Hematopoietic multipotent progenitor cell treated with erythropoietin and hydrocortisone succinate and interleukin-3 and kit ligand, for 4 days (in vitro differentiated cells): ENCODE measurements at places on chromosomes 7 and 10.

- peak; percentile 54 for DNase-seq
Observed at GRCh38 chr10:117186832-117187615, 10.3 kb upstream of the KCNK18 start.

DNA sequence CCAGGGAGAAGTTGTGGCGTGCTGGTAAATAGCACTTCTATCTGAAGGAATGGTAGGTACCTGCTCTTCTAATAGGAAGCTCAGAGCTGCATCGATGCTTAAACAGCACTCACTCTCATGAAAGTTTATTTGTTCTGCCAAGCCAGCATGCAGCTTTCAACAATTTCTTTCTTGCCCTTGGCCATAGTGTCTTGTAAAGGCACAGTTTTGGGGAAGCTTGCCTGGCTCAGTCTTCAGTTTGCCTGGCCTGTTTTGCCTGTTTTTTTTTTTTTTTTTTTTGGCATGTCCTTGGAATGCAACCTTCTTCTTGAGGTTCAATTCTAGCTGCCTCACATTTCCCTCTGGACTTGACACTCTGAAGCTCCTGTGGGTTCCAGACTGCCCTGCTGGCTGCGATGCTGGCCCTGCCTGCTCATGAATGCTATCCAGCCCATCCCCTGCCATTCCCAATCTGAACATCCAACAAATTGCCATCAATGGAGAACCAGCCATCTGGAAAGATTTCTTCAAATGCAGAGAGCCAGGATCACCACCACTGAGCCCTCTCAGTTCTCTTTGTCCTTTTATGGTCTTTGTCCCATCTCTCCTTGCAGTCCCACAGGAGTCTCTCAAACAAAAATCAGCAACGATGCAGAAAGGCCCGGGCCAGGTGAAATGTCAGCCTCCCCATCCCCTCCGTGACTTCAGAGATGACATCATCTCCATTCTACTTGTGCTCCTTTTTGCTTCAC, 133.9 kb downstream of the ANLN start:
- no peak for DNase-seq

DNA sequence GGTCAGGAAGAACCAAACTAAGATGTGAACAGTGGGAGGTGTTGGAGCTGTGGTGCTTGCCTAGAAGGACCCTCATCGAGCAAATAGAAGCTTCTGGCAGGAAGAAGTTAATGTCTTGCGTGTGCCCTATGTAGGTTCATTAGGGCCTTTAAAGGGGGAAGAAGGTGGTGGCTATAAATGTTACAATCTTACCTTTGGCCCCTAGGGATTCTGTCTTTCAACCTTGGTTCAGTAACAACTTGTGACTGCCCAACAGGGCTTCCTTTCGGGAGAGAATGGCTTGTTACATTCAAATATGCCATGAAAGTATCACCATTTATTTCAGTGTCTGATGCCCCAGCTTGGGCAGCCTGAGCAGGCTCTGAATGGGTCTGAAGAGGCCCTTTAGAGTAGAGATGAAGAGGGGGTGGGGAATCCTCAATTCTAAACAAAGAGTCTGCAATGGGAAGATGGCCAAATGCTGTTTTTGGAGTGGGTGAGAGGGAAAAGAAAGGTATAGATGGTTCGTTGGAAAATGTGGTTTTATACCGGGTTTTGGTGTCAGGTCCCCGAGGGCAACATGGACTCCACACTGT, 108.0 kb downstream of the TCF7L2 start:
- no peak for DNase-seq

DNA sequence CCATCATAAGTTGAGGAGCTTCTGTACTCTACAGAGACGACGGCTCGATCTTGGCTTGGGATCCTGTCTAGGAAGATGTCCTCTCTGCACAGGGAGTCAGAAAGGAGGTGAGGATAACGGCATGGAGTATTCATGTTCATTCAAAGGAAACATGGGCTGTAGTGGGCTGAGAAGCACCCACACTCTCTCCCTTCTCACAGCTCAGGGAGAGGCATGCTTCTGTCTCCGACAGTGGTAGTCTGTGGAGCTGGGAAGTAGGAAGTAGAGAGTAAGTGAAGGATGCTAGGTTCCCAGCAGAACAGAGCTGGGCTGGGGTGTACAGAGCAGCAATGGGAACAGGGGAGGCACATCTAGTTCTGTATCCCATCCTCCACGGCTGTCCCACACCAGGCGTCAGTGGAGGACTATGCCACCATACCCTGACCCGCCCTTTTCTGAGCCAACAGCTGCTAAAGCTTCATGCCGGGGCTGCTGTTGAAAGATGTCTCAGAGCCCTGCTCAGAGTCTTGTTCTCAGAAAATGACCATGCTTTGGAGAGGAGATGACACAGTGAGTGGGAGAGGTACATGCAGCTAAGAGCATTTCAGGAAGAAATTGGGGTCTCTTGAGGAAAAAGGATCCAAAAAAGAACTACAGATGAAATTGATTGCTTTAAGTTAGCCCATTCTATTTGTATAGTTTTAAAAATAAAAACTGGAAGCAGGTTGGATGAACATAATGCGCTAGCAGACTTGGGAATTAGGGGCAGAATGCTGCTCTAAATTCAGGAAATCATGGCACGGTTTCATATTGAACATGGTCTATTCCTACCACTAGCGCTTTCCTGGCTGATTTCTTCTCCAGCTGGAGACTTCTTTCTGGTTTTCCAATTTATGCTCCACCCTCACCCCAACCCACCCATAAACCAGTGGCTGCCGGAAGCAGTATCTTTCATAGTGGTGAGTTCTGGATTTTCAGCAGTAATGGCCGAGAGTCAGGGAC, 138.6 kb downstream of the CHN2 start:
- DNase-seq, result no peak

DNA sequence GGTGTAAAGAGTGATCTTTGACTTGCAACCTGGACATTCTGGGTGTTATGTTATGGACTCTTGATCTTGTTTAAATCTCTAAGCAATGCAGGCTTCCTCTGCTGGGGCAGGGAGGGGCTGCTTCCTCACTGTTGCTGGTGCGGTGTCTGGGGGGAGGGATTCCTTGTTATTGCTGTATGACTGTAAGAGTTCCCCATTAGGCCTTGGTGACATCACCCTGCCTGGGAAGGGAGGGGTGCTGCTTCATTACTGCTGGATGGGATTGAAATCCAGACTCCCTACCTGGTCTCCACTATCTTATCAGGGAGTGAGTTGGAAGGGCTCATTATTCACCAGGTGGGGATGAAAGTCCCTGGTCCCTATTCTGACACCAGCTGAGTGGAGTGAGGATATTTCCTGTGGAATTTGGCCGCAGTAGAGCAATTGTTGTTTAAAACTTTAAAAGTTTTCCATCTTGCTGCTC, 8.8 kb downstream of the OGDH start:
- DNase-seq, result peak; percentile 73

DNA sequence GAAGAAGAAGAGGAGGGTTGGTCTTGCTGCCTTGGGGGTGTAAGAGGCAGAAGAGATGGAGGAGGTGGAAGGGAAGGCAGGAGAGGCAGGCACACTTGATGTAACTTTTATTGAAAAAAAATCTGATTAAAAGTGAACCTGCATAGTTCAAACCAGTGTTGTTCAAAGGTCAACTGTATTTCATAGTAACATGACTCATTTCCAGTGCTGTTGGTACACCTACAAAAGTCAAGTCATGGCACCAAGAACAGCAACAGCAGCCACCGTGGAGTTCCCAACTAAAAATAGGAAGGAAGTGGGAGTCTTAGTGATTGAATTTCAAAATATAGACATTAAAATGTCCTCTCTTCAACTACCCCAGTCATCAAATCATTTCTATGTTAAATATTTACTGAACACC, 88.5 kb downstream of the CTNNA3 start:
- DNase-seq, result no peak

DNA sequence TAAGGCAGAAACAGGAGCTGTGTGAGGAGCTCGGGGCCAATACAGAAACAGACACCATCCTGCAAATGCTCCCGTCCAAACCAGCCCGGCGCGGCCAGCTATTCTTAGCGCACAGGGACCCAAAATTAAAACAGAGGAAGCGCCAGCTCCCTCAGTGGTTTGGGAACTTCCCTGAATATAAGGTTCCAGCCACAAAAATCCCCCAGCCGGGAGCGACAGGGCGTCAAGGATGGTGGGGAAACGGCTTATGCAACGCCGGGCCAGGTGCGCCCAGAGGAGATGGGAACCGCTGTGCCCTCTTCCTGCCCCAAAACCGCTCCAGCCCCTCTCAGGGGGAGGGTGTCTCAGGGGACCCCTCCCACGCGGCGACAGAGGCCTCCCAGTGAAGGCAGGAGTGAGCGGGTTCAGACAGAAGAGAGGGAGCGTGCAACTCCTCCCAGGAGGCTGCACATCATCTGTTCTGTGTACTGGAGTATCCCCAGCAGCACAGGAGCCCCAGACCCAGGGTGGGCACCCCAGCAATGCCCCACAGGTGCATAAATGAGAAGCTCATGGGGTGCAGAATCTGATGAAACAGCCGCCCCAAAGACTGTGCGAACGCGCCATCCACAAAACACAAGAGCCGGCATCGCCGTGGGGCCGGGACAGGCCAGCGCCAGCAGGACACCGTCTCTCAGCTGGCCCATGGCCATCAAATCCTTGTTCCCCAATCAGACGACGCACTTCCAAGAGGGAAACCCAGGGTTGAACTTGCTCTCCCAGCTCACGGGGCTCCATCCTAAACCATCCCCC, 73.9 kb upstream of the PDGFA start:
- DNase-seq, result peak; percentile 27

GRCh38 chr10:68655620-68656126, 65.4 kb upstream of the CCAR1 start:
- no peak for DNase-seq

- DNase-seq, result no peak
Observed at GRCh38 chr7:65809982-65810288, 62.9 kb upstream of the VKORC1L1 start.

GRCh38 chr10:76209135-76209534, 777.7 kb downstream of the LRMDA start:
- no peak for DNase-seq

DNA sequence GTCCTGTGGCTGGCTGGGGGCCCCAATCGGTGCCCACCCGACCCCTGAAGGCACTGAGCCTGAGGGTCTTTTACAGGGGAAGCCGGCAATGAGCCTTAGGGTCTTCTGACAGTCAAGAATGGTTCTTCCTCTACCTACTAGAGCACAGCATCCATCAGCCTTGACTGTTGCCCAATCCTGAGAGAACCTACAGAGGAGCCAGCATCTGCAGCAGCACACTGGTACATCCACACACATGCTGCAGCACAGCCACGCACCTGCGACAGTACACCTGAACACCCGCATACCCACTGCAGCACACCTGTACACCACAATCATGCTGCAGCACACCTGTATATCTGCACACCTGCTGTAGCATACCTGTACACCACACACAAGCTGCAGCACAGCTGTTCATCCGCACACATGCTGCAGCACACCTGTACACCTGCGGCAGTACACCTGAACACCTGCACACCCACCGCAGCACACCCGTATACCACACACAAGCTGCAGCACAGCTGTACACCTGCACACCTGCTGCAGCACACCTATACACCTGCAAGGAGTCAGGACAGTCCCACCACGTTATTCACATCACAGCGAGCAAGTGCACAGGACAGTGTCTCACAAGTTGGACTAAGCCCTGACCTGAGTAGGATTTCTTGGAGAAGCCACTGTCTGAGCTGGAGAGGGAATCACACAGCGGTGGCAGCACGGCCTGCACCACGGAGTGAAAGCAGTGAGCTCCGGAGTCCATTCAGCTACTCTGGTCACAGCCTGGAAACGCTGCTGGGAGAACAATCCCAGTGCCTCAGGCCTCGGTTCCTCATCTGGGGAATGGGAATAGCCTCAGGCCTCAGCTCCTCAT, 56.4 kb downstream of the VIPR2 start:
- no peak for DNase-seq

- no peak for DNase-seq
Observed at GRCh38 chr10:115951242-115951641, 321.8 kb downstream of the GFRA1 start.

DNA sequence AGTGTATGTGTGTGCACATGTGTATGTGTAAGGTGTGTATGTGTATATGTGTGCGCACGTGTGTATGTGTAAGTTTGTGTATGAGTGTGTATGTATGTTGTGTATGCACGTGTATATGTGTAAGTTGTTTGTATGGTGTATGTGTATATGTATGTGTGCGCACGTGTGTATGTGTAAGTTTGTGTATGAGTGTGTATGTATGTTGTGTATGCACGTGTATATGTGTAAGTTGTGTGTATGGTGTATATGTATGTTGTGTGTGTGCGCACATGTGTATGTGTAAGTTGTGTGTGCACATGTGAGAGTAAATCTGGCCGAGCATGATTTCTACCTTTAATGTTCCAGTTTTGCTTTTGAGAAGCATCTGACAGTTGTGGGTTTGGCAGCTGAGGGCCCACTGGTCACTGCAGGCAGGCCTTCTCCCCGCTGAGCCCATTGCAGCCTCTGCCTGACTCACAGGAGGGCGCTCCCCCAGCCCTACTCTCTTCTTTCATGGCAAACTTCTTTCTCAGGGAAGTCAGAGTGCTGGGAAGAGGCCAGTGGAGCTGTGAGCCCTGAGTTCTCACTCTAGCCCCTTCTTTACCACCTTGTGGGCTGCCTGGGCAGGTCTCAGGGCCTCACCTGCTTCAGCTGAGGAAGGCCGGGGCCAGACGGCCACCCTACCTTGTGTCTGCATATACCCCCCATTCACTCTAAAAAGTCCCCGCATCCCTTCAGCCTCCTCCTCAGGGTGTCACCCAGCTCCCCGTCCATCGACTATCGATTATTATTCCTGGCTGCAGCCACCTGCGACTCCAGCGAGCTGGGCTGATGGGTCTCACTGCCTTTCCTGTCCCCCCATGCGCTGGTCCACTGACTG, 11.2 kb downstream of the WDR86 start:
- DNase-seq, result no peak

- no peak for DNase-seq
Observed at GRCh38 chr10:86388119-86388704, 21.6 kb upstream of the GRID1 start.

- no peak for DNase-seq
Observed at GRCh38 chr10:5497948-5498730, 1.2 kb downstream of the CALML5 start.
